Dorsolateral prefrontal cortex (tissue), 122 donors: ENCODE measurements at places on chromosomes 2 and 18. TPM values are rescaled to one million over a fixed set of nuclear protein-coding genes. Genes with fewer than 3 reads are reported as not detected.

Gene HOXD3
- not detected for total RNA-seq

Gene COL3A1
- total RNA-seq, result 2.5 TPM

Gene TCF7L1
- 3.8 TPM for total RNA-seq

Gene SLC30A3
- 66.5 TPM for total RNA-seq

Gene SERPINB4
- total RNA-seq, result not detected

Gene PTGR3
- 45.8 TPM for total RNA-seq

Gene GAREM2
- 24.3 TPM for total RNA-seq

Gene C2orf72
- 73.2 TPM for total RNA-seq

Gene UGGT1
- total RNA-seq, result 32.8 TPM

Gene COL4A4
- total RNA-seq, result 3.0 TPM

Gene CTAGE1
- total RNA-seq, result not detected

Gene EML4
- total RNA-seq, result 20.2 TPM

Gene FHL2
- total RNA-seq, result 25.9 TPM

Gene DNAH6
- total RNA-seq, result 11.2 TPM

Gene TUBB8B
- total RNA-seq, result not detected
